ENCODE measurements at places on chromosomes 7 and 10.

DNA sequence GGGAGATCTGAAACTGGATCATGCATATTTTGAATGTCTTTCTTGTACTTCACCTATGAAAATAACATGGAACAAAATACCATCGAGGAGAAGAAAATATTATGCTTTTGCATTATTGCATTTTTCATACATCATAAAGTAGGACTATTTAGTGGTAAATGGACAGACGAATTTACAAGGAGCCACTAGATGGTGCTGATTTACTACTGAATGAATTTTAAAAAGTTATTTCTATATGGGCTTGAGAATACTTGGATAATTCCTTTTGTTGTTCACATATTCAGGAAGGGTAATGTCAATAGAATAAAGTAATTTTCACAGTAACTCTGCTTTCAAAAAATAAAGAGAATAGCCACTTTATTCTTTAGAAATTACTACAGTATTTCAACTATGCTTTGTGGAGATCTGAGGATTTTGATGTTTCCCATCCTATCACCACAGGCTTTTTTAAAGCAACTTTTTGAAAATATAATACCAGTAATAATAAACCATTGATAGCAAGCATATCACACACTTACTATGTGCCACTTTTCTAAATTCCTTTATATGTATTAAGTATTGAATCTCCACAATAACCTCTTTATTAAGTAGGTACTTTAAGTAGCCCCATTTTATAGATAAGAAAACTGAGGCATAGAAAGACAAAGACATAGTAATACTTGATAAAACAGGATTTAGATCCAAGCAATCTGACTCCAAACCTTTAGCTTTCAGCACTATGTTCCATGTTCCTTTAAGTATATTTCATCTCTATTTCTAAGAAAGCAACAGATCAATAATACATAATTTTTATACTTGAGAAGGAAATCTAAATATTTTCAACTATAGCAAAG is 38.6 kb downstream of the NEBL start:
- DNase-seq: no peak

DNA sequence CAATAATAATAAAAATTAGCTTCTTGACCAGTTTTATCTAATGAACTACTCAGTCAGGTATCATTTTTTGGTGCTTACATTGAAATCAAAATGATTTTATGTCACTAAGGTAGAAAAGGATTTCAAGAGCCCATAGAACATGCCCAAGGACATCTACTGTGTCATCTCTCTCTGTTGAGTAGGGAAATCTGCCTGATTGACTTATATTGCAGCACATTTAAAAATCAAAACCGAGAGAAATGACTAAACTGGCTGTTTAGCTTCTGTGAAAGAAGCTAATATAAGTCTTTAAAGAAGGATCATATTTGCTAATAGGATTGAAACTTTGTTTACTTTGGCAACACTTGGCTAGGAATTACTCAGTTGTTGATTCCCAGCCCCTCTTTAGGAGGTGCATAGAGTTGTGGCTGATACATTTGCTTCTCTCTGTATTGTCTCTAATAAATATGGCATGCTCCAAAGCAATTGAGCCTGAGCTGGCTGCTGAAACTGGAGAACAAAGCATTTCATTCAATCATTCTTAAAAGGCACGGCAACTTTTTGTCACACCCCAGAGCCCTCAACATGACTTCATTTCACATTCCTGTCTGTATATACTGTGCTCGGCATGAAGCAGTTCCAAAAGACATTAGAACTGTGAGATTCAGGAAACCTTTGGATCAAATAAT is 1096.9 kb upstream of the POT1 start:
- no peak for DNase-seq

DNA sequence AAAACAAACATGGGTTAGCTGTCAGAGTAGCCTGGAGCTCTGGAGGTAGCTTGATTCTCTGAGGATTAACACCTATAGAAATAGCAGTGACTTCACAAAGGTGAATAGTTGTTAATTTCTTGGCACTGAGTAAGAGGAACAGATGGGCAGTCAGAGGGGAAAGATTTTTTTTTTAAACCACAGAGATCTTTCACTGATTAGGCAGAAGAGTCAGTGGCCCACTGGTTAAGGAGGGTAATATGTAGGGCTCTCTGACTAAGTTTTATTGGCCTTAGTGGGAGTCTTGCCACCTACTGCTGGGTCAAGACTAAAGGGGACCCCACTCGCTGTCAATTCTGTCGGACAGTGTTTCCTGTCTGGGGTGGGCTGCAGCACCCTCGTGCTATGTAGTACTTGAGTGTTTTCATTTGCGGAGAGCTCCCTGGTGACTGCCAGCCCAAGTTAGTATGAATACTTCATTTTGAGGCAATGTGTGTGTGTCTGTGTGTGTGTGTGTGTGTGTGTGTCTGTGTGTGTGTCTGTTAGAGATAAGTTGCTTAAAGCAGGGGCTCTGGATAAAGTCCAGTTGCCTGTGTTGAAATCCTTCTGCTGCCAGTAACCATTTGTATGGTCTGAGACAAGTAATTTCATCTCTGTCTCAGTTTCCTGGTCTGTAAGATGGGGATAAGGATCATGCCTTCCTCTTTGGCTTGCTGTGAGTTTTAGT is 145.2 kb downstream of the ARID5B start:
- no peak for DNase-seq

GRCh38 chr7:70093205-70093904 is 495.1 kb downstream of the AUTS2 start:
- DNase-seq: no peak

DNA sequence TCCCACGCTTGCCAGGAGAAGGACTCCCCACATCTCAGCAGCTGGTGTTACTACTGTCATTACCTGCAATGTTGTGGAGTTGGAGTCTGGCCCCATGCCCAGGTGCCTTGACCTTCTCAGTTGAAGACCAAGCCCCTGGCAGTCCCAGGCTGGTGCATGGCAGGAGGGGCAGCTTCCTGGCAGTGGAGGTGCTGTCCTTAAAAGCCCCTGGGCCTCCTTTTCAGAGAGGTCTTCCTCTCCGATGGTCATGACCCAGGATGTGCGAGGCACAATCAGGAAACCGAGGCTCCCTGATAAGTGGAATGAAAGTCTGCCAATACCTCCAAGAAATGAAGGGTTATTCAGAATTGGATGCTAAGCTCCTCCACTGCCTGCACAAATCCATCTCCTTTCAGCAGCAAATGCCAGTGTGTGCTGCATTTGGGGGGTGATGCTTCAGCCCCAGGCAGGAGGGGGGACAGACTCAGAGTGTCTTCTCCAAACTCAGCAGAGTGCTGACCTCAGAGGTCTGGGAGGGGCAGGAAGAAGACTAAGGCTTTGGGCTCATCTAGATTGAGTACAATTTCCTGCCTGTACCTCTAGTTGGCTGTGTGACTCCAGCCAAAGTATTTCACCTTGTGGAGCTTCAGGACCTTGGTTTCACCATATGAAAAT is 97.0 kb upstream of the DDC start:
- DNase-seq: no peak
